ENCODE measurements at places on chromosomes 3 and 15. TPM values are rescaled to one million over a fixed set of nuclear protein-coding genes. Genes with fewer than 3 reads are reported as not detected.

The EPB42 gene
- total RNA-seq: not detected

The ANO10 gene
- total RNA-seq: 16.3 TPM

The RMDN3 gene
- total RNA-seq: 23.8 TPM

The DCUN1D1 gene
- total RNA-seq: 24.9 TPM

The DUOX2 gene
- total RNA-seq: not detected

The TMEM42 gene
- total RNA-seq: 3.8 TPM

- DNase-seq: peak; percentile 75
These were observed 85.6 kb downstream of the NEDD4 start for GRCh38 chr15:55907797-55908196.

DNA sequence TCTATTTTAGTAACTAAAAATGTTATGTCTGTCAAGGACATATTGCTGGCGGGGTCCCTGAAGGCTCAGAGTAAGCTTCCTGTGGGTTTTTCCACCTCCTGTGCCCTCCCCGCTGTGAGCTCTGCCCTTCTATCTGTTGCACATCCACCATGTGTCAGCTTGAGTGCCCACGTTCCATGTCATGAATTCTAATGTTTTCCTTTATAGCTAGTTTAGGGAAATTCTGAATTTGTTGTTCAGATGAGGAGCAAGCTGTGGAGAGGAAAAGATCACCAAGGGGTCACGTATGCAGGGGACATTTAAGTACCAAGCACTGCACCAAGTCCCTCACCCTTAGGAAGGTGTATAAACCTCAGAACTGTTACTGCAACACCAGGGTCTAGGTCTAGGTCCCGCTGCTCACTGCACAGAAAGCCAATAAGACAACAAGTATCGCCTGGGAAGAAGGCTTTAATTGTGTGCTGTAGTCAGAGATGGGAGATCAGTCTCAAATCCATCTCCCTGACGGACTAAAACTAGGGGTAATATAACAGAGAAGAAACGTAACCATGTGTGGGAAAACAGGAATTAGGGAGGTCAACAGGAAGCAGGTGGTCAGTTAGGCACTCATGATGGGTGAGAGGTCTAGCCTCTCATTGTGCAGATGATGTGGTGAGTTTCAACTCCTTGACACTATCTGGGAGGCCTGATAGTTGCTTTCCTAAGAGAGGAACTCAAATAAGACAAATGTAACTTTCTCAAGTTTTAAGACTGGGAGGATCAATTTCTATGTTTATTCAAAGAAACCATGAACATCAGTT lies 9.7 kb downstream of the GP9 start:
- no peak for DNase-seq

GRCh38 chr15:43900996-43901395 lies 74.2 kb downstream of the WDR76 start:
- no peak for DNase-seq

- DNase-seq: no peak
These were observed 10.7 kb upstream of the CSTA start for GRCh38 chr3:122314228-122314876.

DNA sequence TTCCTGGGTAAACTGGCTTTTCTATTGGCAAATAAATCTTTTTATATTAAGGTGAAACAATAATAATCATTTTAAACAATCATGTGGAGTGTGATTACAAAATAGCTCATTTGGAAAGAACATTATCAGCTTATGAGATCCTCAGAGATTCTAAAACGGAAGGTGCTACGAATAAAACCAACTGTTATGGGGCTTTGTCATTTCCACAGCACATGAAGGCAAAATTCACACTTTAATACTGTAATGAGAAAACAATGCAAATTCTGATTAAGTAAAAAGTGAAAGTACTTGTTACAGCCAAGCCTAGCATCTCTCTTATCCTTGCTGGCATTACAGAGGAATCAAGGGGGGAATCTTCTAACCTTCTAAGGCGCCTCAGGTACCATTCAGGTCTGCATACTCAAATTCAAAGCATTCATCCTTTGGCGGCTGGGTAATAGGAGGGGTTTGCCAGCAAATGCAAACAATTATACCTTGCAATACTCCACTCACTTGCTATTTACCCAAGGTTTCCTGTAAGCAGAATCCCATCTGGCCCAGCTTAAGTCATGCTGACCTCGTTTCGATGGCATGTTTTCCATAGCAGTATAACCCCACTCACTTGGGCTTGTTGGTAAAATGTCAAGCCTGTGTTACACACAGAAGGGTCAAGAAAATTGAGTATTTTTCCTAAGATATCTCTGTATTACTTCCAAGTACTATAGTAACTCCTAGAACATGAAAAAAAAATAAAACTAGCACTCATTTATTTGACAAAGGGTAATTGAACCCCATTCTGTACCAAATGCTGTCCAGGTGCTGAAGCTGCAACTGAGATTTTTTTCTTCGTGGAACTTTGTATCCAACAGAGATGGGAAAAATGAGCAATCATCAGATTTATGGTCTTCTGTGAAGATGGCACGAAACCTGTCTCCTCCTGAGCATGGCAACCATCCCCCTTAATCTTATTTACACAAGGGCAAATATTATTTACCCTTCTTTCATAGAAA lies 183.7 kb upstream of the LMCD1 start:
- no peak for DNase-seq

- DNase-seq: no peak
These were observed 14.8 kb downstream of the CHCHD6 start for GRCh38 chr3:126718561-126719445.

- DNase-seq: no peak
These were observed 66.3 kb upstream of the IQSEC1 start for GRCh38 chr3:13139471-13140065.

- no peak for DNase-seq
These were observed 37.1 kb downstream of the MAP3K13 start for GRCh38 chr3:185399737-185400667.

Data from SJSA1 (cell line).